ENCODE measurements at places on chromosomes 12 and 14.

DNA sequence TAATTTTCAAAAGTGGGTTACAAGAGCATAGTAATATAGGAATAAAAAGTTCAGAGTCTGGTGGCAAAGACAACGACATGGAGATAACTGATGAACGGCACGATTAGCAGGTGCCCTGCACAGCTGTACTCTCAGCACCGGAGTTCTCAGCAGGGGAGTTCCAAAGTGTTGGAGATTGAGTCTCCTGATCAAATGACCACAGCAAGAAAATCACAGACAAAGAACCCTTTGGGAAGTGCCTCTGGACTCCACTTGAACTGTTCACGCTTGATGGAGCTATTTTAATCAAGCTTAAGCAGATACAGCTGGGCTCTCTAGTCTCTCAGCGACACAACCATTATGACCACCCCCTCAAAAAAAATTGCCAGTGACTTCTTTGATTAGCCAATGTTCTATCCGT, 153.1 kb downstream of the ALG10B start:
- DNase-seq, result no peak

- peak; percentile 24 for DNase-seq
Observed at GRCh38 chr14:57405562-57405961, 15.2 kb downstream of the NAA30 start.

DNA sequence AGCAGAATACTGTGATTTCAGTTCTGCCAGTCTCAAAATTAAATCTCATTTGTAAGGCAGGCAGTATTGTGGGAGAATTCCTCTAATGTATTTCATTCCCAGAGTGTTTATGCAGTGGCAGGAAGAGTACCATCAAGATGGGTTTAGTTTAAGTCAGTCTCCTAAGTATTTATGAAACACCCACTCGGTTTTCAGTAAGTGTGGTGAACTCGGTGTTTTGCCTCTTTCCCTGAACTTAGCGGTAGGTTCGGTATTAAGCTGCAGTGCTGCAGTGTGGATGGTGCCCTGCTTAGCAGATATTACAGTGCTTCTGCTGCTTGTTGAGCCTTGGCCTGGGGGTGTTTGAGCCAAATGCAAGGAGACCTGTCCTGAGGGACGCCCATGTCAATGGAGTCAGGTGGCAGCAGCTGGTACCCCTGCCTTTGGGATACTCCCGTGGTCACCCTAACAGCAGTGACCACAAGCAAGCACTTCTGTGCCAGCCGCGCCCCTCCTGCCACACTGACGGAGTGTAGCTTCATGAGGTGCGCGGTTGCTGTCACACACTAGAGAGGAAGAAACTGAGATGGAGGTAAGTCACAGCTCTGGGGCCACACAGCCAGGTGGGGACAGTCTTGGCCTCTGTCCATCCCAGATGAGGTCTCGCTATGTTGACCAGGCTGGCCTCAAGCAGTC, 15.8 kb downstream of the COA8 start:
- DNase-seq, result no peak

- DNase-seq, result no peak
Observed at GRCh38 chr14:78586681-78587080, 416.5 kb downstream of the NRXN3 start.

- peak; percentile 69 for DNase-seq
Observed at GRCh38 chr12:114746297-114747011, 62.5 kb upstream of the TBX3 start.

GRCh38 chr14:77406718-77407117, 16.6 kb downstream of the NOXRED1 start:
- peak; percentile 57 for DNase-seq

DNA sequence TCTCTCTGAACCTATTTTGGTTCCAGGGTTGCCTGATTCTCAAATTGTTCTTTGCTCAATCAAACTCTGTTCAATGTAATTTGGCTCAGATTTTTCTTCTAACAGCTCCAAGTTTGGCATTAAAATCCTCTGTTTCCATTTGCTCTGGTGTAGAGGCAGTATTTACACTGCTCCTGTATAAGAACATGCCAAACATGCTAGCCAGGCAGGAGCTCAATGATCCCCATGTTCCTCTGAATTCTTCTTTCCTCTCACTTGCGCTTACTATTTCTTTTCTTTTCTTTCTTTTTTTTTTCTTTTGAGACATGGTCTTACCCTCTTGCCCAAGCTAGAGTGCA, 17.2 kb downstream of the SDR9C7 start:
- DNase-seq, result no peak

DNA sequence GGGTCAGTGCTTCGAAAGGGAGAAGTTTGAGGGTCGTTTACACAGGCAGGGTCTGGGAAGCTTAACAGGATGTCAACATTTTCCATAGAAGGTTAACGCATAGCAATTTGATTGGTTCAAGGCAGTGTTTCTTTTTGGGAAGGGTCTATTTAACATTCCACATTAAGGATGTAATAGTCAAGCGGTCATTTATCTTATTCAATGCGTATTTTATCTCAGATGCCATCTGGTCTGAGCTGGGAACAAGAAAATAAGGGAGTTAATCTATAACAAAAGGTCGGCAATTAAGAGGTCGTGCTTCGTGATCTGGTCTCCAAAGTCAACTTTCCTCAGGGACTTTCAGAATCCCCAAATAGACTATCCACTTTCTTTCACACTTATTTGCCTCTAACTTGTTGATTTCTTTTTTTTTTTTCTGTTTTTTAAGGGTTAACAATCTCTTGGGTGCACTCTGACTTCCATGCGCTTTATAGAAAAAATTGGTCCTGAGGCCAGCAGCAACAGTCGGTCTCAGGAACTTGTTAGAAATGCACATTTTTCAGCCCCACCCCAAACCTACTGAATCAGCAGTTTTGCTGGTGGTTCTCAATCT, 550 bp upstream of the RESF1 start:
- DNase-seq, result no peak

- DNase-seq, result peak; percentile 43
Observed at GRCh38 chr14:68089146-68089731, 269.7 kb downstream of the RAD51B start.

GRCh38 chr12:24903329-24904088, 45.4 kb downstream of the BCAT1 start:
- DNase-seq, result no peak

All from fibroblast of villous mesenchyme (primary cell).